Astrocyte of the cerebellum (primary cell): ENCODE measurements at places on chromosomes 7 and 10.
A peak's percentile ranks its signal among the peaks of the same experiment; 100 is the strongest.

- DNase-seq = no peak
Observed at GRCh38 chr10:113978802-113979201, 64.9 kb upstream of the ADRB1 start.

DNA sequence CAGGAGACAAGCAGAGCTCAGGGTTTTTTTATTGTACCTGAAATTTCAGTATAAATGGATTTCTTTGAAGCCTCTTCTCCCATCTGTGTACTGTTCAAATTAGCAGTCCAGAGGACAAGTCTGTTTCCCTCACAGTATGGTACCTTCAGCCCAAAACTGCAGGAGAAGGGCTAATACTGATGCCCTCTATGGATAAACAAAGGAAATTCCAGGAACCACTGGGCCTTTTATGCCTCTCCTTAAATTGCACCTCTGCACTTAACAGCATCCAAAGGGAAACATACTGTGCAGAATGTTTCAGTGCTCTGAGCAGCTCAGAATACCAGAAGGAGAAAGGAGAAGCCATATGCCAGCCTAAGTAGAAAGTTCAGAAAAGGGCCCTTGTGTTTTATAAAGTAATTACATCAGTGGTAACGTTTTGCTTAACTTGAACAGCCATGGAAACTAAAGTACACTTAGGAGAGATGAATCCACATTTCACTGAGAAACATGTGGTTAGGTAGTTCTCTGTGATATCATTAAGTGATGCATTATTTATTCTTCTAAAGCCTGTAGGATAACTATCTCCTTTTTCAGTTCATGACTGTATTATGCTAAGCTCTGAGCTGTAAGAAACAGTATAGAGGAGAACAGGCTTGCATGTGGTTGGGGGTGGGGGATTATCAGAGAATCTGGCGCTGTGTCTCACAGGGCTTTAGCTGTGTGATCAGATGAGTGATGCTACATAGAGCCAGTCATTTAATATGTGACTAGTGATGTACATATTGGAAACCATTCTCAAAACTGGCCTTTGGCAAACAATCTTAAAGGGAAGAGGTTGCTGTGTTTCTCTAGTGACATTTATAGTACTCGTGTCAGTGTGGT is 111.3 kb downstream of the POU6F2 start:
- no peak for DNase-seq

DNA sequence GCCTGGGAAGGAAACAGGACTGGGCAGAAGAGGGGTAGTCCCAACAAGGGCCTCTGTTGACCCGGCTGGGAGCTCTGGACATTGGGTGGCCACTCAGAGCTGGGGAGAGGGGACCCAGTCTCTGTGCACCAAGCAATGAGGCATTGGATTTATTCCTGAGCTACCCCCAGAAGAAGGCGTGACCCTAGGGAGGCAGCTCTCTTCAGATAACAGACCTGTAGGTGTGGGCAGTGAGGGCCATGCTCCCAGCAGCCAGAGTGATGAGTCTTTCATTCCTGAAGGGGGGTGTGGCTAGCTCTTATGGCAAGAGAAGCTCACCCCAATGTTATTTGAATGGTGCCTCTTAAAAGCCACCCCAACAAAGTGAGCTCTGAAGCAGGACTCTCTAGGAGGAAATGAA is 20.4 kb downstream of the TEX36 start:
- no peak for DNase-seq

DNA sequence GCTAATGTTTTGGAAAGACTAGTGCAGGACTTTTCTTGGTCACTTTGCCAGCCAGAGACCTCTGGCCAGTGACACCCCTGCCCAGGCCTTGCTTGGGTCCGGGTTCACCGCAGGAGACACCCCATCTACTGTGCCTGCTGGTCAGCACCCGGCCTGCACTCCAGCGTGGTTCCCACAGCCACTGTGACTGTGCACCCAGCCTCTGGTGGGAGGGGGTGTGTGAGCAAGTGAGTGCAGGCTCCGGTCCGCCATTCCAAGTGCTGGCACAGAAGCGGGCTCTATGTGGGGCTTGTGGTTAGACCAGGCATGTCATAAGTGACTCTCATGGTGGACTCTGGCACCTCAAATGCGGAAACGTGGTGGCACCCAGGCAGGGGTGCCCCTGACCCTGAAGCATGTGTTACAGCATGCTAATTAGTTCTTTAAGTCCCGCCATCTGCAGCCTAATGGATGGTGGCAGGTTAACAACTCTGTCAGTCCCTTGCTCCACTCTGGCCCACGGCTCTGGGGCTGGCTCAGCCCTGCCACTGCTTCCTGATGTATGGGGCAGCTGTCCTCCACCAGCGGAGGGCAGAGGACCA is 311.9 kb upstream of the HGF start:
- no peak for DNase-seq

DNA sequence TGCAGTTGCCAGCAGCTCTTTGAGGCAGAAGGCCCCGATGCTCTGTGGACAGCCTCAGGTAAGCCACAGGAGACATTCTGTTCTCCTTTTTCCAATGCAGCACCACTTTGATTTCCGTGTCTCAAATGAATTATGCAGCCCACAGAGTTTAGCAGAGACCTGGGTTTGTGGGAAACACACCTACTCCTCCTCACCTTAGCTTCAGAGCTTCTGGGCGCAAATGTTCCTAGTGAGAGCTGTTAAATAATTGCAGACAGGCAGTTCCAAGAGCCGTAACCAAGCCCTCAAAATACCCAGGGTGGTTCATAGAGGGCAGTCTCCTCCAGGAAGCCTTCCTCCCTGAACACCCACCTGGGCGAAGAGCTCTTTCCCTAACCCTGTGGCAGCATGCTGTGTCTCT is 69.2 kb upstream of the AGK start:
- DNase-seq = no peak

DNA sequence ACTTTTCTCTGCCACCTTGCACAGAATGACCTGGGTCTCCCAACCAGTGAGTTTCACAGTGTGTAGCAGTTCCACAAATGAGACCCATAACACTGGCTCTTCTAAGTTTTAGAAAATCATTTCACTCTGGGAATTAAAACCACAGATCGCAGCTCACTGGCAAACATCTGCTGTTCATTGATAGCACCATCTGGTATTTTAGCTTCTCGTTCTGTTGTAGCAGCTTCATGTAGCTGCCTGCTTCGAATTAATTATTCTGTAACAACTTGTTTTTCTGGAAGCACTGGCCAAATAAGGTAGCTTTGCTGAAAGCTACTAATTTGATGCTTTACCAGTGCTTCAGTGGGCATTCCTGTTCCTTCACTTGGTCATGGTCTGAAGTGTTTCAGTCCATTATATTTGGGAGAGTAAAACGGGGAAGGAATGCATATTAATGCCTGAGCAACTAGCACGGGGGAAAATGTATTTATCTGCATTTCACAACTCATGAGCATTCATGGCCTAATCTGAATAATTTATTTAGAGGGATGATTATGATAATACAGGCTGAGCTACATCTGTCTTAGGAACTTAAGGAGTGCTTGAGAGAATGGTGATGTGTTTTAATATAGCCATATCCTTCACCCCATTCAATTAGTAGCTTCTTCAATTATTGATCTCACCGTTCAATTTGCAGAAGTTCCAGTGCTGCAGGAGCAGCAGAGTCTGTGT is 447.4 kb downstream of the XPNPEP1 start:
- no peak for DNase-seq

DNA sequence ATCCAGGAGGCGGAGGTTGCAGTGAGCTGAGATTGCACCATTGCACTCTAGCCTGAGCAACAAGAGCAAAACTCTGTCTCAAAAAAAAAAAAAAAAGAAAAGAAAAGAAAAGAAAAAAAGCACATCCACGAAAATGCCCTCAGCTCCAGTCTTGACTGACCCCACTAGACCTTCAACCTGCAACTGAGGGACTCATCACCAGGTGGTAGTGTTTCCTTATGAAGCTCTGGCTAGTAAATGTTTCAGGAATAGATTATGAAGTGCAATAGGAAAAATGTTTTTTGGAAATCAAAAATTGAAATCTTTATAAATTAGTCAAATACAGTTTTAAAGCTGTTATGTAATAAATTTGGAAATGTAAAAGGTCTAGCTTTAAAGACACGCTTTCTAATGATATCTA is 22.4 kb downstream of the TLL2 start:
- no peak for DNase-seq

DNA sequence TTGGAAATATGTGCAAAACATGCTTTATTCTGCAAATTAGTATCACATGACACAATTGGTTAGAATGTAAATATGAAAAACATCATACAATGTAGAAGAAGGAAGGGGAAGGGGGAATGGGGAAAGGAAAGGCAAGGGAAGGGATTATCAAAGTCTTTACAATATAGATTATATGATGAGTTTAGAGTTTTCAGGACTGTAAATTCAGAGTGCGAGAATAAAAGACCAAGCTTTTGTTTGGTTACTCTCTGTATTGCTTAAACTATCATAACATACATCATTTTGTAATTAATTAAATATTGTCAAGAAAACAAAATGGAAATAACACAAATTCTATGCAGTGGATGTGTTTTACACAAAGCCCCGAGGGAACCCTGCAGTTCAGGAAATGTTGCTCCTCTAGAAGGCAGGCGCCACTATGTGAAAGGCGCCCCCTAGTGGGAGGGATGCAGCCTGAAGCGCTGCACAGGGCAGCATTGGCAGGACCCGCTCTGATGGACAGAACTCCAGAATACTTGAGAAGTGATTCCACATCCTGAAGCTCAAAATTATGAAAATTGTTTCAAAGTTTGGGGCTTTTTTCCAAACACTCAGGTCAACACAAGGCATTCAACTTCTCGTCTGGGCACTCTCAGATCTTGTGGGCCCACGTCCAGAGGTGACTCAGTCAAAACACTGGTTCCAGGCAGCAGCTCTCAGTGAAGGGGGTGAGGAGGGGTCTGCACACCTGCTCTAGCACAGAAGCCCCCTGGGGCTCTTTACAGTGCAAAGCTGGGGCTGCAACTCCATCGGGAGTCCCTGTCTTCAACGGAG is 31.6 kb upstream of the TMEM254 start:
- DNase-seq = peak; percentile 20

GRCh38 chr7:98815313-98815712 is 54.5 kb downstream of the TMEM130 start:
- no peak for DNase-seq

- DNase-seq = no peak
Observed at GRCh38 chr7:74183653-74184450, 9.7 kb downstream of the EIF4H start.

GRCh38 chr10:97099089-97099488 is 86.7 kb downstream of the SLIT1 start:
- no peak for DNase-seq

DNA sequence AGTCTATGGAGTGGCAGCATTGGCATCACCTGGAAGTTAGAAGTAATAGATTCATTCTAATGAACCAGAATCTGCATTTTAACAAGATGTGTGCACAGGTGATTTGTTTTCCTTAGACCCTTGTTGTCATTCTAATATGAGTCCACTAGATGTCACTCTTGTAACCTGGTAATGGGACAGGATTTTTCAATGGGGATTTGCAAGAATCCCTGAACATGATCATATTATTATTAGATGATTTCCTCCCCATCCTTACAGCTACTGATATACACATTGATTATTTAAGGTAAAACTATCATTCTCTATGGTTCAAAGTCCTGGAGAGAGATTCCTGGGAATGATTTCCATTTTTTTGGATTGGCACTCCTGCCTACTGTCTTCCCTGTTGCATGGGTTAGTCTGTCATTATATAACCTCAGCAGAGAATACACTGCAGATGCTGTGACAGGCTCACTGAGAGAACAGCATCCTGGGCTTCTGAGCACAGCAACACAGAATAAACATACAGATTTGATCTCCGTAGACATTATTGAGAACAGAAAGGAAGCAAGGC is 194.9 kb downstream of the SUGCT start:
- peak; percentile 57 for DNase-seq

DNA sequence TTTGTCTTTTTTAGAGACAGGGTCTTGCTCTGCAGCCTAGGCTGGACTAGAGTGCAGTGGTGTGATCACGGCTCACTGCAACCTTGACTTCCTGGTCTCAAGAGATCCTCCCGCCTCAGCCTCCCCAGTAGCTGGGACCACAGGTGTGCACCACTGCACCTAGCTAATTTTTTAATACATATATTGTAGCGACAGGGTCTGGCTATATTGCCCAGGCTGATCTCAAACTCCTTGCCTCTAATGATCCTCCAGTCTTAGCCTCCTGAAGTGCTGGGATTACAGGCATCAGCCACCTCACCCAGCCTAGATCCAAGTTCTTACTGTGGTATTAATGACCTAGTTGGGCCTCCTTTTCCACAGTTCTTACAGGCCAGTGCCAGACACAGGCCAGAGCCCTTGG is 11.7 kb upstream of the SERPINE1 start:
- DNase-seq = no peak

DNA sequence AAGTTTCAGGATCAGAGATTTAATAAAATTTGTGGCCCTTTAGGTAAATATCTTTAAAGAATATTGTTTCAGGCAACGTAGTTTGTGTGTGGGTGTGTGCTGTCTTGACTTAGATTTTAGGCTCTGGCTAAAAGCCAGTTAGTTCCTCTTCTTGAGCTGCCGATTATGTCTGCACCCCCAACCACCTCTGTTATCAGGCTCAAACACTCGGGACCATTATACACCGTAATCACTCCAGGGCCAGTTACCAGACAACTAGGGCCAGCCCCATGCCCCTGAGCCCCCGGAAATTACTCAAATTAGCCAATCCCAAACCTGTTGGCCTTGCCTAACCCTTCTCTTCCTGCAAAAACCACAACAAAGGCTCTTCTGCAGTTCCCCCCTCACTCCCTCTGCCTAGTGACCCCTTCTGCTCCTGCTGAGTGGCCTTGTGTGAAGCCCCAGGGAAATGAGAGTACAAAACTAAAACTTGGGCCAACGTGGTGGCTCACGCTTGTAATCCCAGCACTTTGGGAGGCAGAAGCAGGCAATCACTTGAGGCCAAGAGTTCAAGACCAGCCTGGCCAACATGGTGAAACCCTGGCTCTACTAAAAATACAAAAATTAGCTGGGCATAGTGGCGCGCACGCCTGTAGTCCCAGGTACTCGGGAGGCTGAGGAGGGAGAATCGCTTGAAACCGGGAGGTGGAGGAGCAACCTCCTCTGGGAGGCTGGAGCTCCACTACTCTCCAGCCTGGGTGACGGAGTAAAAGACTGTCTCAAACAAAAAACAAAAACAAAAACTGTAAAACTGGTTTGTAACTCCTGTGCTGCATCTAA is 9.2 kb upstream of the HNRNPF start:
- DNase-seq = no peak

GRCh38 chr10:123204127-123204461 is 49.9 kb downstream of the BUB3 start:
- DNase-seq = no peak

DNA sequence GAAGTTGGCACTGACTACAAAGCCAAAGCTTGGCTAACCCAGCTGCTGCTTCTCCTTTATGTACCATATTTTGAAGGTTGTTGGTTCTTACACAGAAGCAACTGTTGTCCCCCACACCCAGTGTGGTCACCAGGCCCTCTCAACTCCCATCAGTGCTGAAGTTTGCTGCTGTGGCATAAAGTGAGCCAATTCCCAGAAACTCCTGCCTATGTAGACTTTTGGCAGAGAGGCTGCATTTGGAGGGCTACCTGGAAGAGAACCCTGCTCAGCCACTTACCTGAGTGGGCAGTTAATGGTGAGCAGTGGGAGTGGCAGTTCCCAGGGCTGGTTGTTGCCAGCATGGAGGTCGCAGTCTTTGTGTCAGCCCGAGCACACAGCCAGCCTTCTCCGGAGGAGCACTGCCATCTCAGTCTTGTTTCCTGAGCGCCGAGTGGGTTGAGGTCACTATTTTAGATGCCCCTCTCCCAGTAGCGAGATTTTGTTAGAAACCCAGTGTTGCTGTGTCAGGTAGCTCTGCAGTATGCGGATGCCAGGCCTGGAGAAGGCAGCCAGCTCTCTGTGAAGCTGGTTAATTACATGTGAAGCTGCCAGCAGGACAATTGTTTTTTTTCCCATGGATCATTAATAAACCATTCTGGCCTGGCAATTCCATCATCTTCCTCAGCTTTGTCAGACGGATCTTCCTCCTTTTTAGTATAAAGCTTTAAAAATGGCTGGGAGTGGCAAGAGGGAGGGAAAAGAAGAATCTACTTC is 24.5 kb downstream of the LRRC4 start:
- no peak for DNase-seq
